ENCODE measurements at places on chromosomes 1 and 21. TPM values are rescaled to one million over a fixed set of nuclear protein-coding genes. Genes with fewer than 3 reads are reported as not detected.

DNAJC11 gene
- 35.4 TPM for total RNA-seq

DNA sequence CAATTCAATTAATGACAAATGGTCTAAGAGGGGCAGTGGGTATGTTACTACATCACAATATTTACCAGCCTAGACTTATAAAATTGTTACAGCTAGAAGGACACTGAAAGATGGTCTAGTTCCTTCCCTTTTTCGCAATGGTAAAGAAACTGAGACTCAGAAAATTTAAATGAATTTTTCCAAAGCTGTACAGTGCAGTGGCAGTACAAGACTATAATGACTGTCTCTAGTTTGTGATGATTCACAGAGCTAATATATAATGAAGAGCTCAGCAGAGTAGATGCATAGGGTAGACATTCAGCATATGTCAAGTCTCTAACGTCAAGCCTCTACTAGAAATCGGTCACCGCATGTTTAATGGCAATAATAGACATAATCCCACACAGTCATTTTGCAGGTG is 4.6 kb downstream of the PLPP3 start:
- no peak for DNase-seq

DNA sequence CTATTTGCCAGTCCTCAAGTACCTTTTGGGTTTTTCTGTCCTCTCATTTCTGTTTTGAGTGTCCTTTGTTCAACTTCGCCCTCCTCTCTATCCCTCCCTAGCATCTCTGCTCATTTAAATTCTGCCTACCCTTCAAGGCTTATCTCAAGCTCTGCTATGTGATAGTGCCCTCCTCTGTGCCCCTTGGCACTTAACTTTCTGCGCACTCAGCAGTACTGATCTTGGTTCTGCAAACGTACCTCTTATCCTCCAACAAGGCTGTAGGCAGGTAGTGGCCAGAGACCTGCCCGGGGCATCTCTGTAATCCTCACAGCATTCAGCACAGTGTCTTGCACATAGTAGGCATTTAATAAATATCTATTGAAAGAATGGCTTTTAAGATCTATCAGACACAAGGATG is 5.3 kb upstream of the IL20 start:
- no peak for DNase-seq

ST6GALNAC5 gene
- 5.2 TPM for total RNA-seq

APOBEC4 gene
- total RNA-seq = not detected

DNA sequence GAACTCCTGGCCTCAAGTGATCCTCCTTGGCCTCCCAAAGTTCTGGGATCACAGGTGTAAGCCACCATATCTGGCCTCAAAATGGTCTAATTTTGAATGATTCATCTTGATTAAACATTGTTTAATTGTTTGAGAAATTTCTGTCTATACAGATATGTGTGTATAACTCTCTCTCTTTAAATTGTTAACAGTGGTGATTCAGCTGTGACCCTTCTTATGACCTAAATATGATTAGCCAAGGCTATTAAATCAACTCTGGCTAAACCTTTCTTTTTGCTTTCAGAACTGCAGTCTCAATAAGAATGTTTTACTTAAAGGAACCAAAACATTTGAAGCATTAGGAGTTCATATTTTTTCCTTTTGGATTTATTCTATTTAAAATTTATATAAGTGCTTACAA is 19.2 kb upstream of the B3GALT5 start:
- no peak for DNase-seq

DNA sequence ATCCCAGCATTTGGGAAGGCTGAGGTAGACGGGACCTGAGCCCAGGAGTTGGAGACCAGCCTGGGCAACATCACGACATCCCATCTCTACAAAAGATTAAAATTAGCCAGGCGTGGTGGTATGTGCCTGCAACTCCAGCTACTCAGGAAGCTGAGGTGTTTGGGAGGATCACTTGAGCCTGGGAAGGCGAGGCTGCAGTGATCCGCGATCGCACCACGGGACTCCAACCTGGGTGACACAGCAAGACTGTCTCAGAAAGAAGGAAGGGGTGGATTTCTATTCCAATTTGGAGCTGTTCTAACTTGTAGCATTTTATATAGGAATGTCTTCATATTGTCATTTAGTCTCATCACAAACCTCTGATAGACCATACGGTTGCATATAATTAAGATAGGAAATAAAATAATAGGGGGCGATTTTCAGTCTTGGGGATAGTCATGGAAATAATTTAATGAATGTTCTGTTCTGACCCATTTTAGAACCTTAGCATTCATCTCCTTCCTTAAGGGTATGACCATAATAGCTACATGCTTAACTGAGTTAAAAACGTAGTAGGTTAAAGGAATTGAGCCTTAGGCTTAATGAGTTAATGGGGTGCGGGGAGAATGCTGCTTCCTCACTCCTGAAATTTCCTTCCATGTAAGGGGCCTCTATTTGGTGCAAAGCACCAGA is 93.1 kb downstream of the ADCY10 start:
- DNase-seq = no peak

GRCh38 chr1:4853904-4854303 is 199.5 kb downstream of the AJAP1 start:
- DNase-seq = no peak

GRCh38 chr1:26999440-26999987 is 6.0 kb downstream of the TRNP1 start:
- DNase-seq = peak; percentile 37

- DNase-seq = no peak
Measured at GRCh38 chr1:181087400-181087901, 1.0 kb upstream of the IER5 start.

- DNase-seq = no peak
Measured at GRCh38 chr1:222028116-222028515, 286.2 kb upstream of the DUSP10 start.

DNA sequence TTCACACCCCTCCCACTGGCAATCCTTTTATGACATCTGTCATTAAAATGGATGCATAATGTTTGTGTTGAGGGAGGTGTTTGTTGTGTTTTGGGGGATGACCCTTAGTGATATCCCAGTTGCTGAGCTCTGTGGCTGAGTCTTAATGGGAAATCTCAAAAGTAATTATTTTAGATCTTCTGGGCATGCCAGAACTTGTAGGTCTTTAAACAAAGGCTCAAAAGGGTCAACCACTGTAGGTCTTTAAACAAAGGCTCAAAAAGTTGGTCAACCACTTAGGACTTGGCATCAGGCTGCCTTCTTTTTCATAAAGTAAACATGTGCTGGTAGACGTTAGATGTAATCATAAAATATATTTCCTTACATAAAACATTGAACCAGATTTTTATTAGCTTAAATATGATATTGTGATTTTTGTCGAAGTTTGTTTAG is 78.0 kb downstream of the CDC14A start:
- DNase-seq = no peak

NPPB gene
- not detected for total RNA-seq

GRCh38 chr1:223853748-223854147 is 8.0 kb upstream of the TP53BP2 start:
- no peak for DNase-seq

DNA sequence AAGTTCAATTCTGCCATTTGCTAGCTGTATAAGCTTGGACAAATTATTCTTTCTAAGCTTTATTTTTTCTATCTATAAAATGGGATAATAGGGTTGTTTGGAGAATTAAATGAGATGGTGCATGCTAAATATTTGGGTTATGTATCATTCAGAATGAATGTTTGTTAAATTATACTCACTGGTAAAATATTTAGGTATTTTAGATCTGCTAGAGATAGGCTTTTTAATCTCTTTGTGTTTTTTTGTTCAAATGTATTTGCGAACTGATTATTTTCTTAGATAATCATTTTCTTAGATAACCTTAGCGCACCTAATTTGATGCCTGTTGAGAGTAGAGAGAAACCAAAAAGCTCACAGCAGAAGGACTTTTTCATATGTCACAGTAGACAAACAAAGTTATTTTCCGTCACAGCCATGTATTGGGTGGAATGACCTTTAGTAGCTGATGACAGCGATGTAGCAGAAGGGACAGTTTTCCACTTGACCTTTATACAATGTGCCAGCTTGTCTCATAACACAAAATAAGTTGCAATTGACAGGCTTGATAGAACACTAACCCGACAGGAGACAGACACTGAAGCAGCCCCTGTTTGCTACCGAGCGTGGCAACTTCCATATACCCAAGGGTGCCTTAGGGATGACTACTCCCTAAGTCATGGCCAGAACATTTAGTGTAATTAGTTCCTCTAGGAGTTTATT is 93.0 kb downstream of the DISC1 start:
- DNase-seq = no peak

GRCh38 chr1:176541663-176542062 is 78.7 kb downstream of the PAPPA2 start:
- no peak for DNase-seq

DNA sequence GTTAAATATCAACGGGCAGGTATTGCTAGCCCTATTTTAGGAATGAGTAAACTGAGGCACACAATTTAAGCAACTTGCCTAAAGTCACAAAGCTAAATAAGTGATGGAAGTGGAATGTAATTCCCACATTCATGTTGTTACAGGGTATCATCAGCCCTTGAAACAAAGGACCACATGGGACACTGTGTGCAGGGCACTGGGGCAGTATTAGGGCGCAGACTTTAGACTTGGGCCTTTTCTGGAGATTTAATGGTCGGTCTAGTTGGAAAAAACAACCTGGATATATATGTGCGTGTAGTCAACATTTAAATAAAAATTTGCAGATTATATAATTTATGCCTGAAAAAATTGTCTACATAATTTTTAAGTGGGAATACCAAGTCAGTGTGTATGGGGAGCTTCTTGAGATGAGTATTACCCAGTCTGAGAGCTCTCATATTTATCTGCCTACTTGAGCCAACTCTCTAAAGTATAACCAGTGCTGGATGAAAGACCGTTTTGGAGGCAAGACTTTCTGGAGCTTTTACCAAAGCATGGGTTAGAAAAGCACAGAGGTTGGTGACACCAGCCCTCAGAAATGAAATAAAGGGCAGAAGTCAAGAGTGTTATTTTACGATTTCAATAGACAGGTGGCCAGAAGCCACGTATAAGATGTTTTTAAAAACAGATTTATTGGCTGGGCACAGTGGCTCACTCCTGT is 1.6 kb downstream of the KDM1A start:
- DNase-seq = peak; percentile 15

DNA sequence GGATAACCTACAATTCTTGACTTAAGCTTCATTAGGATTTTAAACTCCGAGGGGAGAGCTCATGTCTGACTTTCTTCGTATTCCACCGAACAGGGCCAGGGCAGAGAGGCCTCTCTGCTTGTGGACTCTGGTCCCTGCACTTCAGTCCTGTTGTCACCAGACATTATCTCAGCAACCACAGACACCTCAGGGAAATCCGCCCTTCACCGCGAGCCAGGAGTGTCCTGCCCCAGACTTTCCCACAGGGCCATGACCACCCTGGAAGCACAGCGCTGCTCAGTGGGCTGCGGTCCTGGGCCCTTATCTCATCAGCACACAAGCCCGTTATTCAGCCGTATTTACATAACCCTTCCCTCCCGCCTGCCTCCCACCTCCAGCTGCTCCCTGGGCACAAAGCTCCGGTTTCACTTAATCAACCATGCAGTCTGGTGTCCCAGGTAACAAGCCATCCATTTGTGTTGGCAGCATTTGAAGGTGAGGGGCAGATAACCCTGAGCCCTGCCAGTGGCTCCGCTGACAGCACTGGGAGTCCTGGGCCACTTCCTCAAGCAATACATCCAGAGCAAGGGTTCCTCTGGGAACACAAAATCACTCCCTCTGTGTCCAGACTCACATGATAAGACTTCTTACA is 122.8 kb upstream of the RAB4A start:
- no peak for DNase-seq

PLCH2 gene
- 11.8 TPM for total RNA-seq

DNA sequence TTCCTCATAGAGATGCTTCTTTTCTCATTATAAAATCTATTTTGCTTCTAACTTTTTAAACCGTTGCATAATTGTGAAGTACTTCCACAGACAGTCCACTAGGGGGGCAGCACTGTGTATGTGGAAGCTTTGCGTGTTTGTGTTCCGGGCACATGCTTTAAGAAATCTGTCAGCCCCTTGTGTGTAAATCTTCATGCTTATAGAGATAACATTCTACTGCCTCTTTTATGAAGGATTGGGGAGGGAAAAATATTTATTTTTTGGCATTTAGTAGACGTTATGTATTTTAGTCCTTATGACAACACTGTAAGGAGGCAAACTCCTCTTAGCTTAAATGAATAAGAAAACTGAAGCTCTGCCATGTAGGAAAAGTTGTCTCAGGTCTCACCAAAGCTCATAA is 157.3 kb upstream of the PTGFR start:
- peak; percentile 38 for DNase-seq

- DNase-seq = peak; percentile 79
Measured at GRCh38 chr1:59433440-59433813, 136.5 kb downstream of the FGGY start.

DNA sequence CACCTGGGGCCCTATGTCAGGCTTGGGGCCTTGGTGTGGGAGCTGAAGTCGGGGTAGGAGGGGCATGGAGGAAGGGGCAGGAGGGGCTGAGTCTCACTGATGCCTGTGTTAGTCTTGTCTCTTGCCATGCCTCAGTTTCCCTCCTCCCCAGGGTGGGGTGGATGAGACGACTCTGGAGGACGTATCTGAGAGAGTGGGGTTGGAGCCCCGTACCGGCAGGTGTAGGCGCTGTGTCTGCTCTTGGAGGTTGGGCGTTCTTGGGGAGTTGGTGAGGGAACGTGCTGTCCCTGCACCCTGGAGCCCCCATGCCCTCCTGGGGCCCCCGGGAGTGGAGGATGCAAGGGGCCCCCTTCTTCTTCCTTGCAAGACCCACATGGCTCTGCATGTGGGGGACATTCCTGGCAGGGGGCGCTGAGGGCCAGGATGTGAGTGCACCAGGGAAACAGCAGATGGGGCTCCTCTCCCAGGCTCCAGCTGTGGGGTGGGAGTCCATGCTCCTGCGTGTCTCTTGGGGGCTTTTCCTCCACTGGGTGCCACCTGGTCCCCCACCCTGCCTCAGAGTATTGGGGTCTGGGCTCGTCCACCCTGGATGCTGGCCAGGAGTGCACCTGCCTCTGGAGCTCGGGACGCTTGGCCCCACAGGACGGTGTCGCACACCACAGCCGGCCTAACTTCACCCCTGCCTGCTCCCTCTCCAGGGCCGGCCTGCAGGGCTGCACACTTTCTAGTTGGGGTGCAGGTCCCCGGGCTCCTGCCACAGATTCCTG is 1.4 kb upstream of the TNFRSF14 start:
- no peak for DNase-seq

CLEC20A gene
- total RNA-seq = not detected

GRCh38 chr1:98126740-98127139 is 205.9 kb upstream of the DPYD start:
- no peak for DNase-seq

GRCh38 chr1:45654540-45655280 is 30.9 kb upstream of the CCDC17 start:
- no peak for DNase-seq

GRCh38 chr21:44089001-44089911 is 17.9 kb upstream of the PWP2 start:
- no peak for DNase-seq
